Esophagus muscularis mucosa (tissue), 4 donors: ENCODE measurements at places on chromosomes 13 and 19.

DNA sequence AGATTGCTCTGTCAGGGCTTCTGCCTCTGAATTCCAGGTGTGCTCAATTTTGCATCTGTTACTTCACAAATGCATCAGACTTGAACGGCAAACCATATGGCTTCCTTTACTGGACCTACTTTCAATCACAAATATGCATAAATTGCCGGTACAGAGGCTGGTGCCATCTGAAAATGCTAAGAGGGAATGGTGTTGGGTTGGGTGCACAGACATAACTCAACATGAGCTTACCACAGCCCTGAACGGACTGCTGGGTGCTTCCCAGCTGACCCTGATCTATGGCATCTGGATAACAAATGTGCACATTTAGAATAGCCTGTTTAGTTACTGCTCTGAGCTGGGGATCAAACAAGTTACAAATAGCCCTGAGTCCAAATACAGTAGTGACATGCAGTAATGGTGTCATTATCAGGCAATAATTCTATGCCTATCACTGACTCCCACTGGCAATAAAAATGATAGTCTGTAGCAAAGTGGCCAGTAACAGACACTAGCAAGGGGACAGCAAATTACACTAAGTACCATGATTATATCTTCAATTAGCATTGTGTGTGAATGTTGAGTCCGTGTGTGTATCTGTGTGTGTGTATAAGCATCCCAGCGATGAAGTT, 927.3 kb downstream of the DIAPH3 start:
- no peak for DNase-seq

- no peak for DNase-seq
Measured at GRCh38 chr19:46068345-46069258, 27.8 kb upstream of the IGFL4 start.

DNA sequence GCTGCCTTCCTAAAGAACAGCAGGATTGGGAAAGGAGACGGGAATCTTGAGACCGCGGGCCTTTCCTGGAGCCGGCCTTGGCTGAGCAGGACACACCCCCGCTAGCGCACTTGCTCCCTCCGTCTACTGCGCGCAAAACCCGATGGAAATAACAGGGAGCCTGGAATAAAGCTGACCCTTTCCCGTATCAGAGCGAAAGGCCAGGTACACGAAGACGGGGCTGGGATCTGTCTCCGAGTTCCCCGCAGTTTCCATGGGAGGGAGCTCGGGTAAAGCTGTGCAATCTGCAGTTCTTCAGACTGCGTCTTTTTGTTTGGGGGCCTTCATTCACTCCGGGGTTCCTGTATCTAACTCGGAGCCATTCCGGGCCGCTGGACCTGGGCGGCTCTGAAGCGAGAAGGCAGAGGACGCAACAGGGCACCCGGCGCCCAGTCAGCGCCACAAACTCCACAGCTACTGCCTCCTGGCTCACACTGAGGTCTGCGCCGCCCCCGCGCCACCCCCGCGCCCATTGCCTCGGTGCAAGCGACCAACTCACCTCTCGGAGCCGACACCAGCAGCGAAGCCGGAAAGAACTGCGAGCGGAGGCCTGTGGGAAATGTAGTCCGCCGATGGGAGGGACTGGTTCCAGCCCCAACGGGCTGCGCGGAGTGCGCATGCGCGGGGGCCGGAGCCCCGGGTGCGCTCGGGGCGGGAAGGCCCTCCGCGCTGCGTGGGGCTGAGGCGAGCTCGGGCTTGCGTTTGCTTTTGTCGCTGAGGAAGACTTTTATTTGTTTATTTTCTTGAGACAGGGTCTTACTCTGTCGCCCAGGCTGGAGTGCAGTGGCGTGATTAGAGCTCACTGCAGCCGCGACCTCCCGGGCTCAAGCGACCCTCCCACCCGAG, at the start of gene ZFP14:
TSS of gene ZFP14 (minus strand) at position 577 of the 885 bp plus-strand sequence. CDS start 11,309 bp downstream, outside the sequence.
- peak; percentile 97 for DNase-seq

DNA sequence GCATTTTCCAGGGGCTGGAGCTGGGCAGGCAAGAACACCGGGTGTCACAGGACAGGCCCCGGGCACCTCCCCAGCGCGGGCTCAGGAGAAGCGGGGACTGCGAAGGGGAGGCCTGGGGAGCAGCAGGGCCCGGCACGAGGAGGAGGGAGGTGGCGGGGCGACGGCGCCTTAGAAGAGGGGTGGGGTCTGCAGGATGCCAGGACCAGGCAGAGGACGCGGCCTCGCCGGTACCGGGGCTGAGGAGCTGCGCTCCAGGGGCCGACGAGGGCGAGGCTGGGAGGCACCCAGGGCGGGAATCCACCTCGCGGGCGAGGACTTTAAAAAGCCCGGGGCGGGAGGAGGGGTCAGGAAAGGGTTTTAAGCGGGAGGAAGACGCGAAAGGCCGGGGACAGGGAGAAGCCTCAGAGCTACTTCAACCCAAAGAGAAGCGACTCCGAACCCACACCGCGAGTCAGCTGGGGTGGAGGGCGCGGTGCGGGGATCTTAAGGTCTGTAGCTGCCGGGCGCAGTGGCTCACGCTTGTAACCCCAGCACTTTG, 665 bp downstream of the ZNF347 start:
- DNase-seq: no peak

DNA sequence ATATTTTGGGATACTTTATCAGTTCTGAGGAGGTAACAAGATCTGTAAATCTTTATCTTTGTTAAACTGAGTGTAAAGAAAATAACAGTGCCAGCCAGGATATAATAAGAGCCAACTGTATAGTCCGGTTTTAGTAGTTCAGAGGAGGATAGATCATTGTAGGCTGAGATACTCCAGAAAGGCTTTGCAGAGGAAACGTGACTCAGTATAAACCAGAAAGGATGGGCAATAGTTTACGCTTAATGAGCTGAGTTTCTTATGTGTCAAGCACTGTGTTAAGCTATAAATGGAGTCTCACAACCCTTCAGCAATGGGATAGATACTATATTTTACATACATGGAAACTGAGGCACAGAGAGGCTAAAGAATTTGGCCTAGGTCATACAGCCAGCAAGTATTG, 3.8 kb downstream of the RFXAP start:
- no peak for DNase-seq

DNA sequence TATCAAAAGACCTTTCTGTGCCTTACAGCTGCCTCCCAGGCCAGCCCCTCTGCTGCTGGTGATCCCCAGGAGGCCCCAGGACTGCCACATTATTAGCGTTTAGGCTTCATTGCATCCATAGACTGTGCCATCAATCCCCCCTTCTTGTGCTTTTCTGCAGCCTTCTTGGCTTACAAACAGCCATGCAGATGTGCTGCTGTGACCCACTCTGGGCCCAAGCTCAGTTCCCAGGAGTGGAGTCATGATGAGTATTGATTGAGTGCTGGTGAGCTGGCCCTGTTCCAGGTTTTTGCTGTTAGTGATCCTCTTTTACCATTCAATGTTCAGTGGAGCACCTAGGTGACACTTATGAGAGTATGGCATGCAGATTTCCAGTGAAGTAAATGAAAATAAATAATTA, 59.9 kb upstream of the SLAIN1 start:
- no peak for DNase-seq

DNA sequence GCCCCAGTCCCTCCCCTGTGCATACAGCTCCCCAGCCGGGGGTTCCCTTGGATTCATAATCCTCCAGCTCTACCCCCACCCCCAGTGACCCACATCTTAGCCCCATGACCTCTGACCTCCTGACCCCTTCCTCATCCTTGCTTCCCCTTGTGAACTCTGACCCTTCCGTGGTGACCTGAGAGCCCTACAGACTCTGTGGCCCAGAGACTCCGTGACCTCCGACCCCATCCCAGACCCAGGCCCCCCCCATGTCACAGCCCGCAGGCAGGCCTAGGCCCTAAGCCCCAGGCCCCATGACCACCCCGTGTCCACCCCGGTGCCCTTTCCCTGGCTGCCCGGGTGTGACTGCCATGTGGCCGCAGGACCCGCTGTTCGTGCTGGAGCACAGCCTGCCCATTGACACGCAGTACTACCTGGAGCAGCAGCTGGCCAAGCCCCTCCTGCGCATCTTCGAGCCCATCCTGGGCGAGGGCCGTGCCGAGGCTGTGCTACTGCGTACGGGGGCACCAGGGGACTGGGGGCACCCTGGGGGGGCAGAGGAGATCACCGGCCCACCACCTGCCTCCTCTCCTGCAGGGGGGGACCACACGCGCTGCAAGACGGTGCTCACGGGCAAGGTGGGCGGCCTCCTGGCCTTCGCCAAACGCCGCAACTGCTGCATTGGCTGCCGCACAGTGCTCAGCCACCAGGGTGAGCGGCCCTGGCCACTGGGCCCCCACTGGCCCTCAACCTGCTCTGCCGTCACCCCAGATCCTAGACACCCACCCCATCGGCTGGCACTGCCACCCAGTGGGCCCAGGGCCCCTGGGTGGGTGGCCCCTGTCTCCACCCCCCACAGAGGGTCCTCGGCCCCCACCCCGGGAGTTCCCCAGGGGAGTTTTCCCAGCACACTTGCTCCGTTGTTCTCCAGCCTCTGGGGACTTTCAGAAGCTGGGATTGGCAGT, 2.4 kb upstream of the SPIB start:
- no peak for DNase-seq

DNA sequence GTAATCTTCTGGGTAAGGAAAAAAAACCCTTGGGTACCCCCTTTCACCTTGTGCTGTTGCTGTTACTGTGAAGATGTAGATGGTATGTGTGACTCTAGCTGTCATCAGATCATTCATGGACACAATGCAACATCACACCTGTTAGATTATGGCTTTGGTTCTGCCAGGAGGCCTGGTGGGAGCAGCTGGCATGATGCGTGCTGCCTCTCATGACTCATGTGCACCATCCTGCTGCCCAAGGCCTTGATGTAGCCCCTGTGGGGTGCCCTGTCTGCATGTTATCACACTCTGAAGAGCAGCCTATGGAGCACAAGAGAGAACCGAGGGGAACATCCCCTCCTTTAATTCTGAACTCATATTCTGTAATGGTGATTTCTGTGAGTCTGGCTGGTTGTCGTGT, 57.7 kb upstream of the TEX29 start:
- DNase-seq: no peak

- DNase-seq: no peak
Measured at GRCh38 chr19:16628984-16629691, 1.1 kb upstream of the MED26 start.

DNA sequence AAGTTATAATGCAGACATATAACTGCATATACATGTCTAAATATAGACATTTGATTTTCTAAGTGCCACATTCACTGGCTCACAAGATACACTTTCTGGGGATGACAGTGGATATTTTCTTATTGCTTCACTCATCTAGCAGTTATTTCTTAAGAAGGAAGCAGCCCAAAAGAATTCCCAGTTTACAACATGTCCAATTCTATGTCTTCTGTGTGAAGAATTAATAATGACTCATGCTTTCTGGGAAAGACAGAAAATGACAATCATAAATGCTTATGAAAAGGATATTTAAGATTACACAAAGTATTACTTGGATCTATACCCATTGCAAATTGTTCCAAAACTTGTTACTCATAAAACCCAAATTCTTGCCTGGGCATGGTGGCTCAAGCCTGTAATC, 543.4 kb downstream of the SUCLA2 start:
- no peak for DNase-seq
